SK-N-SH (cell line): ENCODE measurements at places on chromosomes 6 and 20.

DNA sequence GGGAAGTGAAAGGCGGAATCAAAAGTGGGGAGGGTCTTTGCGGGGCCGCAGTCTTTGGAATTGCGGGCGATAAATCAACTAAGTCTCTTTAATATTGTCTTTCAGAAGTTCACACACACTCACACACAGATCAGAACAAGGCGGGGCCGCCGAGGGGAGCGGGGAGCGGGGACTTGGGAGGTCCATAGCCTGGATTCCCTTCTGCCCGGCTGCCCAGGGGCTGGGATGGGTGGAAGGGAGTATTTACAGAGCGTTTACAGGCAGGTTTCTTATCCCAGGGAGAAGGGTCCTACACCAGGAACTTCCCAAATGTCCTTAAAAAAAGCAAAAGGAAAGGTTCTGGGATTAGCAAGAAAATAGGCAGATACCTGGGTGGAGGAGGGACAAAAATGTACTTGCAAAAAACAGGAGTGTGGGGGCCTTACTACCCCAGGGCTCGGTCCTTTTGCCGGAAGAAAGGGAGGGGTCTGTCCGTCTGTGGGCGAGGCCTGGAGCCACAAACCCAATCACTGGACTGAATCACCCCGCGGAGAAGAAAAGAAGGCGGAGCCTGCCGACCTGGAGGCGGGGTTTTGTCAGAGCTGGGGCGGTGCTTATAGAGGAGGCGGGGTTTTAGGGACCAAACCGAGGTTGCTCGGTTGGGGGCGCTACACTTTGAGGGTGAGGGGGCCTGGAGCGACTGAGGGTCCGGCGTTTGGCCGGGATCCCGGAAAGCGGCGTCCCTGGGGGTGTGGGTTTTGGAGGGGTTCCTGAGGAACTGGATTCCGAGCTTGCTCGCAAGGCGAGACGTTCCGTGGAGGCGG lies 3.2 kb downstream of the PRRT1 start:
- peaks cover 21% of the 10 kb centered on the region; the same call in 1 of the 2 replicates for H3K4me1 ChIP-seq
- no peak overlapping the region for H3K4me3 ChIP-seq
- H3K36me3 ChIP-seq, result no peaks in the 10 kb centered on the region
- DNase-seq, result peak; percentile 65

DNA sequence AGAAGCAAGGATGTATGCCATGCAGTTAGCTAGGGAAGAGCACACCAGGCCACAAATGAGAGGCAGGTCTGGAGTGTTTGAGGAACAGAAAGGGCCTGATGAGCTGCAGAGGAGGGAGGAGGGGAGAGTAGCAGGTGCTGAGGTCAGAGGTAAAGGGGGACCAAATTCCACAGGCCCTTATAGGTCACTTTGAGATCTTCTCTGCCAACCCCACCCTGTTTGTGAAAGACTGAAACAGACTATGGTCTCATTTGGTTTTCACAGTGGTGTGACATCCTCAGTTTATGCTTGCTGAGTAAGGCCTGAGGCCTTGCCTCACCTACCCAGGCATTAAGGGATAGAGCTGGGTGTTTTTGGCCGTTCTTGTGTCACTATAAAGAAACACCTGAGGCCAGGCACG lies 187.7 kb upstream of the MYLIP start:
- no peak overlapping the region for H3K4me3 ChIP-seq
- no peak overlapping the region for H3K27ac ChIP-seq
- no peaks in the 10 kb centered on the region for H3K27me3 ChIP-seq
- no peaks in the 10 kb centered on the region for H3K36me3 ChIP-seq
- DNase-seq, result no peak

DNA sequence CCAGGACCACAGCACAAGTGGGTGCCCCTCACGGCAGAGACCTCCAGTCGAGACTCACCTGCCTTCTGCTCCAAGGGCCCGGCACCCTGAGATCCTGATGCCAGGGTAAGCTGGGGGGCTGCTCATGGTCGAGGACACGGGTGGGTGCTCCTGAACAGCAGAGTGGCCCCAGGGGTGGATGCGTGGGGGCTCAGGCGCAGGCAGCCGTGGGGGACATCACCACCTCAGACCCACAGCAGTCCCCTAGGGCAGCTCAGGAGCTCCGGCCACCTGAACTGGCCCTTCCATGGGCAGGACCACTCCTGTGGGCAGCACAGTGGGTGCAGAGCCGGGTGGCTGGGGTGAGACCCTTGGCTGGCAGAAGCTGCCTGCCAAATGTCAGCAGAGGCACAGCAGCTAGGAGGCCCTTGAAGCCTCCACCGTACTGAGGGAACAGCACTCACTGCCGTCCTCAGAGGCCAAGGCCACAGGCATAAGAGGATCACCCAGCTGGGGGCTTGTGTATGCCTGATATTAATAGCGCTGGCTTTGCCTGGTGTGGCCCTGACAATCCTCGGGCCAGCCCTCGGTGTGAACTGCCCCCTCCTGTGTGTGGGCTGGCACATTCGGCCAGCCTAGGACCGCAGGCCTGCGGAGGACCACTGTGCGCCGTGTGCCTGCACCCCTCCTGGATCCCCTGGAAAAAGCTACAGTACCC lies 5.4 kb downstream of the UCKL1 start:
- peak overlapping the region; percentile 81 for H3K27ac ChIP-seq
- H3K27me3 ChIP-seq, result no peaks in the 10 kb centered on the region
- H3K4me3 ChIP-seq, result no peak overlapping the region
- no peaks in the 10 kb centered on the region for H3K36me3 ChIP-seq

DNA sequence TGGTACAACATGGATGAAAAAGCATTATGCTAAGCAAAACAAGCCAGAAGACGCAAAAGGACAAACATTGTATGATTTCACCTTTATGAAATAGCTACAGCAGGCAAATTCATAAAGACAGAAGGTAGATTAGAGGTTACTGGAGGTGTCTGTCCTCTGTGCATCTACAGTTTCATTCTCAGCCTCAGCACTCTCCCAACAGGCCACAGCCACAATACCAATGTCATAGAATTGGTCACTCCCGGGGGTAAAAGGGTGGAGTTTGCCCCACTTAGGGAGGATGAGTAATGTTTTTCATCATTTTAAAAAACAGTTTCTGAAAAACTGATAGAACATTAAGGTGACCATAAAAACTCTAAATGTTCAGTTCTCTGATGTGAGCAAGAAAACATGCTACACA lies 17.2 kb upstream of the TMX4 start:
- no peak overlapping the region for H3K4me3 ChIP-seq
- no peak overlapping the region for H3K27ac ChIP-seq

DNA sequence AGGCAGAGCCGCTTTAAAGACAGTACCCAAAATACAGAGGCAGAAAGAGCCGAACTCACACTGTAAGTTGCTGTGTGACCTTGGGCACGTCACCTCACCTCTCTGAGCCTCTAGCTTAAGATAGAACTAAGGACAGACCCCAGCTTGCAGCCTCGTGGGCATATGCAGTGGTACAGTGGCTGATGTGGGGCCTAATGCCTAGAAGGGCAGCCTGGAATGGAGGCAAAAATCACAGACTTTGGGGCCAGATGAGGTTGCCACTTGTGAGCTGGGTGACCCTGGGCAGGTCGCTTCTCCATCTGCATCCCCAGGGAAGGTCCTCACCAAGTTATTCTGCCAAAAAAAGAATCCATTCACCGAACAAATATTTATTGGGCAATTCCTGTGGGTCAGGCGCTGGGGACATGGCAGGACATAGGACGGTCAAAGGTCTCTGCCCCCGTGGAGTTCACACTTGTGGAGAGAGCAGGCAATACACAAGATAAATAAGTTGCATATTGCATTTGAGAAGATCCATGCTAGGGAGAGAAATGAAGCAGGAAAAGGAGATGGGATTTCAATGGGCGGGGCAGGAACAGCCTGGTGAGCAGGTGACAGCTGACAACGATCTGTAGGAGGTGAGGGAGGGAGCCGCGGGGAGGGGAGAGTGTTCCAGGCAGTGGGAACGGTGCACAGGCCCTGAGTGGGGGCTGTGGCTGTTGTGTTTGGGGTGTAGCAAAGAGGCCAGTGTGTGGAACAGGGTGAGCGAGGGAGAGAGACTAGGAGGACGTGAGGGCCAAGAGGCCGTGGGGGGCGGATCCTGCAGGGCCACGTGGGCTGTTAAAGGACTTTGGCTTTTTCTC lies 115.2 kb downstream of the CEBPB start:
- no peaks in the 10 kb centered on the region for H3K27me3 ChIP-seq
- H3K27ac ChIP-seq, result peak overlapping the region; percentile 62; the same call in 1 of the 2 replicates
- no peak overlapping the region for H3K4me3 ChIP-seq
- no peaks in the 10 kb centered on the region for H3K36me3 ChIP-seq
- peak; percentile 18 for DNase-seq
- peaks cover 16% of the 10 kb centered on the region for H3K4me1 ChIP-seq

DNA sequence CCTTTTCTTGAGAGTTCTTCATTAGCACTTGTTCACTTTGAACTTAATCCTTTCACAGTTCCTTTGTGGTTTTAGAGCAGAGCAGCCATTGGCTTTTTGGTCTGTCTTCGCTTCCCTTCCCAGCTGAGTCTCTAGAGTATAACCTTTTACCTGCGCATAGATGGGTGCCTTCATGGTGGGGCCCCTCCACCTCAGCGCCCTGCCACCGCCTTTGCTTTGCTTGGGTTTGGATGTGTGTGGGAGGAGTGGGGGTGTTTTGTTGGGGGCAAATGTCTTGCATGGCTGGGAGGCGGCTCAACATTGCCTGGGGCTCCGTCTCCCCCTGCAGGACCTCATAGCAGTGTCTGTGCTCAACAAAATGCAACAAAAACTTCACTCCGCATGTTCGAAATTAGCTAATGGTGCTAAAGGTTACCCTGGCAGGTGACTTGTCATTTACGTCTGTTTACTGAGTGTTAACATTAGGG lies 11.9 kb downstream of the PYGB start:
- no peaks in the 10 kb centered on the region for H3K27me3 ChIP-seq
- no peaks in the 10 kb centered on the region for H3K4me1 ChIP-seq
- H3K27ac ChIP-seq, result no peak overlapping the region
- DNase-seq, result no peak
- peaks cover 35% of the 10 kb centered on the region for H3K36me3 ChIP-seq
- no peak overlapping the region for H3K4me3 ChIP-seq

DNA sequence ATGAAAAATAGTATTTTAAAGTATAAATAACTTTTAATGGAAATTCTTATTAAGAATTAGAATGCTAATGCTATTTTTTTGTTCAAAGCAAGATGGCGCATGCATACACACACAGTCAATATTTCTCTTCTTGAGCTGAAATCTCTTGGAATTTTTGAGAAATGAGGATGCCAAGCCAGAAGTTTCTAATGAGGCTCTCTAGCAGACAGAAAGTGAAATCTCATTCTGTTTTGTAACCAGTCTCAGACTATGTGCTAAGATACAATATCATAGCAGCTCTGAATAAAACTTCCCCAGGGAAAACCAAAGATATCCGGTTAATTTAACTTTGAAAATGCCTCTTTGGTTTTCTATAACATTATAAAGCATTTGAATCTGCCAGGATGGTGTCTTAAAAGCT lies 97.2 kb upstream of the HDAC2 start:
- H3K36me3 ChIP-seq, result no peaks in the 10 kb centered on the region
- H3K27me3 ChIP-seq, result no peaks in the 10 kb centered on the region
- no peak for DNase-seq
- H3K27ac ChIP-seq, result no peak overlapping the region
- no peaks in the 10 kb centered on the region for H3K4me1 ChIP-seq

GRCh38 chr6:168400037-168400436 lies 40.9 kb upstream of the SMOC2 start:
- no peaks in the 10 kb centered on the region for H3K27me3 ChIP-seq
- no peaks in the 10 kb centered on the region for H3K4me1 ChIP-seq
- no peak overlapping the region for H3K27ac ChIP-seq
- no peaks in the 10 kb centered on the region for H3K36me3 ChIP-seq
- H3K4me3 ChIP-seq, result no peak overlapping the region

DNA sequence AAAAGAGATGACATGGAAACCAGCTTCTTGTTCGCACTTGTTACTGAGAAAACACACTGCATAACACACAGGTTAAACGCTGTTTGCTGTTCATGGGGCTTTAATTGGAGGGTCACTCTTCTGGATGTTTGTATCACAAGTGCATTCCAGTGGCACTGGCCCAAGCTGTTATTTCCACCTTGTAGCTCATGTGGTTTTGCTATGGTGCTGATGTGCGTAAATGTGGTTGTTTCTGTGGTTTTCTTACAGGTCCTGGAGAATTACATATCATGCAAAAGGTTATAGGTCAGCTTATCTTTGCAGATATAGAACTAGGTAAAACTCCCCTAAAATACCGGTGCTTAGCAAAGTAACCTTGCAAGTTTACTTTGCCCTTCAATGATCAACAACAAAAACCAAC lies 89.3 kb upstream of the AHI1 start:
- no peak overlapping the region for H3K4me3 ChIP-seq
- H3K27me3 ChIP-seq, result no peaks in the 10 kb centered on the region
- no peaks in the 10 kb centered on the region for H3K36me3 ChIP-seq
- DNase-seq, result no peak
- no peaks in the 10 kb centered on the region for H3K4me1 ChIP-seq

DNA sequence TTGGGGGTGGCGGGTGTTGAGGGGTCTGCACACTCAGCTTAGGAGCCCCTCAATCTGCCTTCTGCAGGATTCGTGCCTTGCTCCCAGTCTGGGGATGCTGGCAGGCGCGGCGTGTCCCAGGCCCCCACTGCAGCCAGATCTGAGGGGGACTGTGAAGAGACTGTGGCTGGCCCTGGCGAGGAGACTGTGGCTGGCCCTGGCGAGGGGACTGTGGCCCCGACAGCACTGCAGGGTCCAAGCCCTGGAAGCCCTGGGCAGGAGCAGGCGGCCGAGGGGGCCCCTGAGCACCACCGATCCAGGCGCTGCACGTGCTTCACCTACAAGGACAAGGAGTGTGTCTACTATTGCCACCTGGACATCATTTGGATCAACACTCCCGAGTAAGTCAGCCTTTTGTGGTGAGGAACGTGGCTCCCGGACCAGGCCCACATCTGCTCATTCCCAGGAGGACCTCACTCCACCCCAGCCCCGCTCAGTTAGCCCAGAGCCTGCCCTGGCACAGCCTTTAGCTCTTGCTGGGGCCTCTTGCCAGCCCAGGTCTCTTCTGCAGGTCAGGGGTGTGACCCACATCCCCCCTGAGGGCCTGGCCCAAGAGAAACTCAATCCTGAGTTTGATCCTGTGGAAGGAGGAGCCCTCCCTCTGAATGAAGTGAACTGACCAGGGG lies 1.1 kb downstream of the EDN3 start:
- H3K36me3 ChIP-seq, result no peaks in the 10 kb centered on the region
- H3K4me3 ChIP-seq, result no peak overlapping the region
- H3K27ac ChIP-seq, result no peak overlapping the region
- peaks cover 15% of the 10 kb centered on the region; the same call in 1 of the 2 replicates for H3K27me3 ChIP-seq
- no peak for DNase-seq

GRCh38 chr20:563187-563586 lies 19.6 kb upstream of the CSNK2A1 start:
- no peak for DNase-seq
- peaks cover 20% of the 10 kb centered on the region for H3K27me3 ChIP-seq
- no peak overlapping the region for H3K4me3 ChIP-seq
- H3K4me1 ChIP-seq, result no peaks in the 10 kb centered on the region

GRCh38 chr20:24620937-24621519 lies 151.6 kb downstream of the SYNDIG1 start:
- no peak overlapping the region for H3K27ac ChIP-seq
- H3K4me1 ChIP-seq, result no peaks in the 10 kb centered on the region
- H3K4me3 ChIP-seq, result no peak overlapping the region
- 0 out of 2 replicates have a peak, but pooled peaks cover 5% of the 10 kb centered on the region for H3K27me3 ChIP-seq
- no peak for DNase-seq
- H3K36me3 ChIP-seq, result no peaks in the 10 kb centered on the region
